ENCODE measurements at places on chromosomes 7 and 10.

DNA sequence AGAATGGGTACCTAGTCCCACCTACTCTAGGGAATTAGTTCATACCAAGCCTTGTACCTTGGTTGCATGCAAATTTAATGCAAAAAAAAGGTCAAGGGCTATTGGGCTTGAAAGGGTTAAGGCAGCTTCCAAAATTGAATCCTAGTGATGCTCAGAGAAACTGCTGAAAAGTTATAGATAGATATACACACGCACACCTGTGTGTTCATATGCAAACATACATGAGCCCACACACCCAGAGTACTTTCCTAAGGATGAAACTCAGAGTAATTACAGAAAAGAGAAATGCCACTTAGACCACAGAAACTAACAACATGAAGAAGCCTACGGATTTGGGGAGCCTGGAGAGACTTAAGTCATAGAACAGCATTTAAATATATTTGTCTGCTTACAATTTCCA lies 1.5 kb downstream of the SLC25A13 start:
- no peak for DNase-seq

- no peak for DNase-seq
Observed at GRCh38 chr7:112584290-112584689, 103.5 kb downstream of the LSMEM1 start.

- no peak for DNase-seq
Observed at GRCh38 chr7:81331061-81332018, 412.5 kb upstream of the SEMA3C start.

GRCh38 chr10:74973741-74974392 lies 137.6 kb upstream of the SAMD8 start:
- DNase-seq = no peak

DNA sequence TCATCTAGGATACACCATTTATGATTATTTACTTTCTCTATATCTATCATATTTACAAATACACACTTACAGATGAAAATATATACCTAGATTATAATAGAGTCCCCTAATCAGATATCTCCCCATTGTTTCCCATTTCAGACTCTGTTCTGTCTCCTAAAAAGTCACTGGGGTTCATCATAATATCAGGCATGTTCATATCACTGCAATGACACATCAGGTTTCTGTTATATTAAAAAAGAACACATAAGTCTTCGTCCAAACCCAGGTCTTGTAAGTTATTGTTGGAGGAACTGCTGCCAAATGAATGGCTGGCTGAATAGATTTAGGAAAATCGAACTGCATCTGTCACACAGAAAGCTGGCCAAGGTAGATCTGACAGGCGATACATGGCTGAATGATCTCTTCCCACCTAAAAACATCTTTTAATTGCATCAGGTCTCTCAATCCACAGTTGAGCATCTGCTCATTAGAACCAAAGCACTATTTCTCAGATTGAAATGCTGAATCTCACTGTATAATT lies 178.7 kb downstream of the CACNA2D1 start:
- DNase-seq = no peak

DNA sequence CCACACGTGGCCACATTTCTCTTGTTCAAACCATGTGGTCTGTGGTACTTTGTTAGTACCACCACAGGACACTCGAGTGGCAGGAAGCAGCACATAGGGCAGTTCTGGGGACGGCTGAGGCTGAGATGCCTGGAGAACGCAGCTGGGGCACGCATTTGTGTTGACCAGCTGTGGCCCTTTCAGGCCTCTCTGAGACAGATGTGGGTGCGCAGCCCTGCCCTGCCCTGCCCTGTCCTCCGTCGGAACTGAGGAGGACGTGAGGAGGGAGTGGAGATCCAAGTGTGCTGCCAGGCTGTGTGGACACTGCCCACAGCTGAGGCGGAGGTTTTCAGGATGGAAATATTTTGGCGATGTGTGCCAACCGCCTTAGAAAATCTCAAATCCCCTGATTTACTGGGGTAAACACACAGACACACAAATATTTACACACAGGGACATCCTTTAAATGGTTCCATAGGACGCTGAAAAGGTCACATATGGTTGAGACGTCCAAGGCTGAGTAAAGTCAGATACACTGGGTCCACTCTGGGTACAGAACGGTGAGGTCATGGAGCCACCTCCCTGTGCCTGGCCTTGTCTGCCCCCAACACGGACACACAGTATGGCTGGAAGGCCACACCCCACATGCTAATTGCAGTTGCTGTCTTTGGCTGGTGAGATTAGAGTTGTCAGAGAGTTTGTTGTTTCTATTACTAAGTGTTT lies 14.8 kb downstream of the BHLHA15 start:
- no peak for DNase-seq

DNA sequence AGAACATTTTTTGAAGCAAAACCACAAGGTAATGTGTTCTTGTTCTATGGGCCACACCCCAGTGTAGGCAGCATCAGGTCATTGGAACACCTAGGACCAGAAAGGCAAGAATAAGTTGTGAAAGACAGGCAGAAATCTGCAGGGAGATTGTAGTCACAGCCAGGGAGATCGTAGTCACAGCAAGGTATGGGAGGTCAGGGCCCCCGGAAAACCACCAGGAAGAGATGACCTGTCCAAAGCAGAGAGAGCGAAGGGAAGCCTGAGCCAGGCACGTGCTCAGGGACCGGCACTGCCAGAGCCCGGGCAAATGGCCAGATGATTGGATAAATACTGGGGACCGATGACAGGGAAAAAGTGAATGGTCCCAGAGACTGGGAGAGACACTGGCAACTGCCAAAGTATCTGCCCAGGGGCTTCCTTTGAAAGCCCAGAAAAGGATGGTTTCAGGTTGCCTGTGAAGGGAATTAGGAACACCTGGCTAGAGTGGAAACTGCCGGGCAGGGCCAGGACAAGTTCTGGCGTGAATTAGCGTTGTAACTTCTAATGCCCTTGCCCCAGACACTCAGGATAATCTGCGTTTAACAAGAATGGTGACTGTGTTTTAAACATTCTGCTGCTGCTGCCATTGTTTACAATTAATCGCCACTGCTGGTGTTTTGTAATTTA lies 3.9 kb upstream of the NOBOX start:
- no peak for DNase-seq

GRCh38 chr10:5975641-5976473 lies 1.5 kb downstream of the IL15RA start:
- no peak for DNase-seq

DNA sequence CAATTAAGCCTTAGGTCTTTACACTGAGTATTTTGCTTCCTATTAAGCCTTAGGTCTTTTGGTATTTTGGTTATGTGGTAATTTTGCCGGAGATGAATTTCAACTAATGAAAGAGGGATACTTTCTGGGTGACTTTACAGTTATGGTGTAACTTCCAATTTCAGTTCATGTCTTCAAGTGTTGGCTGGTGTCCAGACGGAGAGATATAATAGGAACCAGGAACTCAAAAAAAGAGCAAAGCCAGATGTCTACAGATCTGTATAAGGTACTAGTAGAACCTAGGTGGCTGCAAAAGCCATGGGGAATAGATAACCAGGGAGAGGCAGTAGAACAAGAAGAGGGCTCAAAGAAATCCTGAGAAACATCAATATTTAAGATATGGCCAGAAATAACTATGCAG lies 12.3 kb downstream of the ERCC6 start:
- no peak for DNase-seq

DNA sequence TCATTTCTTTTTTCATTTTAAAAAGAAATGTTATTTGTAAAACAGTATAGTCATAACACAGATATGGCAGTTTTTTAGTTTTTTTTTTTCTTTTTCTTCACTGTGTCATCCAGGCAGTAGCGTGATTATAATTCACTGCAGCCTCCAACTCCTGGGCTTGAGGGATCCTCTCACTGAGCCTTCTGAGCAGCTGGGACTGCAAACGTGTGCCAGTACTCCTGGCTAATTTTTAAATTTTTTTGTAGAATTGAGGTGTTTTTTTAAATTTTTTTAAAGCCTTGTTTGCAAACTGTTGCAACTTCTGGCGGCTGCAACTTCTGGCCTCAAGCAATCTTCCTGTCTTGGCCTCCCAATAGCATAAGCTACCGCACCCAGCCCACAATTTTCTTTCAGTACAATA lies 63.0 kb downstream of the HELLS start:
- DNase-seq = no peak

DNA sequence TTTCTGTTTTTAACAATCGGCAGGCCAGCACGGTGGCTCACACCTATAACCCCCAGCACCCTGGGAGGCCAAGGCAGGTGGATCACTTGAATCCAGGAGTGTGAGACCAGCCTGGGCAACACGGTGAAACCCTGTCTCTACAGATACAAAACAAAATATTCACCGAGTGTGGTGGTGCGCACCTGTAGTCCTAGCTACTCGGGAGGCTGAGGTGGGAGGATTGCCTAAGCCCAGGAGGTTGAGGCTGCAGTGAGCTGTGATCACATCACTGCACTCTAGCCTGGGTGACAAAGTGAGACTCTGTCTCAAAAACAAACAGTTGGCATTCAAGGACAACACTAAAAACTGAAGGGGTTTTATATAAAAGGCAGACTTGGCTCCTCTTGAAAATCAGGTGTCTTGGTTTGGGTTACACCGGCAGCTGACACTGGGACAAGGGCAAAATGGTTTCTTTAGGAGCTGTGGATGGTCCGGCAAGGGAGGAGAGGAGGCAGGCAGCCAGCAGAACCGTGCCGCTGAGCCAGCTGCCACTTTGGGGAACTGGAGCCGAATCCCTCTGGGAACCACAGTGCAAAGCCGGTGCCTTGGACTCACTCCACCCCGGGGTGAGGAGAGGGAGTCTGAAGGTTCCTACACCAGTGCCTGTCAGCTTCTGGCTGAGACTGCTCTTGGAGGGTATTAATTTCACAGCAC lies 52.6 kb downstream of the CHST3 start:
- no peak for DNase-seq

DNA sequence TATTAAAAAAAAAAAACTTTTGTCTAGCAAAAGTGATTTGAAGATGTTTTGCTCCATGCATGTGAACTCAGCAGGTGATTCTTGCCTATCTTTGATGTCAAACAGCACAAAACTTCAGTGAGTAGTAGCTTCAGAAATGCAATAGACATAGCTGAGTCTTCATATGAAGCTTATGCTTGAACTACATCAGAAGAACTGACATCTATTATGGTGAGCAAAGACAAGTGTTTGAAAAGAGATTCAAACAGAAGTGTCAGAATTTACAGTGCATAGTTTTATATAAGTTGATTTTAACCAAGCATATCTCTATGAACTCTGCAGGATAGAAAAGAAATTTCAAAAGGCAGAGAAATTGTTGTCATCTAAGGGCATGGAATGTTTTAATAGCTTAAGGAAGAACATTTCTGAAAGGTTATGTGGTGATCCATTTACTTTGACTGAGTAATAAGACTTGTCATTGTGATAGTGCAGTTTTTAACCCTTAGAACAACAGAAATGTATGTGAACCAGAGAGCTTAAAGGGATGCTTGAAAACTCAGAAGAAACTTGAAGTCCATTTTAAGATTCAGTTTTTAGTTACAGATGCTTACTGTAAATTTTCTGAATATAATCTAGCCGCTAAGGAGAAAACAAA lies 351.4 kb downstream of the MDFIC start:
- DNase-seq = no peak

- DNase-seq = no peak
Observed at GRCh38 chr10:13913897-13914296, 327.1 kb downstream of the PRPF18 start.

- no peak for DNase-seq
Observed at GRCh38 chr10:58157076-58157766, 110.5 kb downstream of the IPMK start.

DNA sequence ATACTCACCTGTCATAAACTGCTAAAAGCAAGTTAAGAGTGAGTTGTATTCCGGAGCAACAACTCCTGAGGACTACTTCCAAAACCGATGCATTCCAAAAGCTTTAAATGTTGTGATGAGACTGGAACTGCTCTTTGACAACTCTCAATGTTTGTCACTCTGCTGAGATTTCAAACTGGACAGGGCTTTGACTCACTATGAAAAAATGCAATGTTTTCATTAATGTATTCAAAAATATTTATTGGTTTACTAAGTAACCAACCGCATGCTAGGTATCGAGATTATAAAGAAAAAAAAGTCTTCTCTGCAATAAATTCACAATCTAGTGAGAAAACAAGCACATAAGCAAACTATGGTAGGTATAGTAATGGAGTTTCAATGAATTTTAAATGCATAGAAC lies 107.9 kb upstream of the GNAI1 start:
- DNase-seq = no peak

- DNase-seq = no peak
Observed at GRCh38 chr10:7354330-7355047, 56.3 kb downstream of the SFMBT2 start.

DNA sequence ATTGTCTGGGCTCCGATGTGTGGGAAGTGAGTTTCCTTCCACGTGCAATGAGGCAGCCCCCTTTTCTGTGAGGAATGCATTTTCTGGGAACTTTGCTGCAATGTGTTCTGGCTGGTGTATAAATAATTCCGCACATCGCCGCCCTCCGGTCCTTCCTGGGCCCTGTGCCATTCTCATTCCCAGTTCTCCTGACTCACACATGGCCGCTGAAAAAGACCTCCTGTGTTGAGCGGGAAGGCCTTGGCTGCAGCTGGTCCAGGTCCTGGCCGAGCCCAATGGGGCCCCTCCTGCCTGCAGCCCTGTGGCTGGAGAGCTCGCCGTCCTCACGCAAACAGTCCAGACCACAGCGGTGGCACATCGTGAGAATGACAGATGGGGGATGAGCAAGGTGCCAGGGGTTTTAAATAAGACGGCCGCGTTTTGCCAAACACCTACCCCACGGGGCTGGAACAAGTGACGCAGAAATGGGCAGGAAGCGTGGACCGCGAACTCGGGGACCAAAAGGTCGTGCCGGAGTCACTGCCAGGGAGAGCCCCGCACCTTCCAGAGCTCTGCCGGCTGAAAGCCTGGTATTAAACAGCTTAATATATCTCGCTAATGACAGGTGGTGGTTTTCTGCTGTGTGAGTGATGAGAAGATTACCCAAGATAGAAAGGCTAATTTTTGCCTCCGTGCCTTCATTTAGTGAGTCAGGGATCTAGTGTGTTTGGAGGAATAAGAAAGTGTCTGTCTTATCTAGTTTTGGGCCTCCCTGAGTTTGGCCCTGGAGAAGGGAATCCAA lies 37.0 kb downstream of the FAM20C start:
- no peak for DNase-seq

GRCh38 chr10:43404704-43405084 lies 4.3 kb downstream of the HNRNPF start:
- DNase-seq = no peak

DNA sequence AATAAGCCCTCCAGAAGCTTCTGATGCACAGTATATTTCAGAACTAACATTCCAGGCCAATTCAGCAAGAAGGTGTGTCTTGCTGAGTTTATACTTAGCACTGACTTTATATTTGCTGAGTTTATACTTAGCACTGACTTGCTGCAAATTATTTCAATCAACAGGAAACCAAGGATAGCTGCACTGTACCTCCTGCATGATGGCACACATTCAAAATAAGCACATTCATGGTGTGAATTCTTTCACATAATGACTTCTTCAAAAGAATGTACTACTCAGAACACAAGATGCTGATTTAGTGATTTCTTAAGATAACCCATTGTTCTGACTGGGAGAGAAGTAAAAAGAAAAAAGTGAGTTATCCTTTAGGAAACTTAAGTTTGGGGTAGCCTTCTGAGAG lies 52.0 kb downstream of the JAZF1 start:
- DNase-seq = no peak

GRCh38 chr10:99761365-99761764 lies 21.1 kb upstream of the ABCC2 start:
- no peak for DNase-seq

GRCh38 chr10:86946213-86947155 lies 10.9 kb downstream of the MMRN2 start:
- DNase-seq = no peak

- no peak for DNase-seq
Observed at GRCh38 chr7:155491812-155492211, 33.9 kb downstream of the EN2 start.
